ENCODE measurements at places on chromosomes 11 and 22. TPM values are rescaled to one million over a fixed set of nuclear protein-coding genes. Genes with fewer than 3 reads are reported as not detected.

DNA sequence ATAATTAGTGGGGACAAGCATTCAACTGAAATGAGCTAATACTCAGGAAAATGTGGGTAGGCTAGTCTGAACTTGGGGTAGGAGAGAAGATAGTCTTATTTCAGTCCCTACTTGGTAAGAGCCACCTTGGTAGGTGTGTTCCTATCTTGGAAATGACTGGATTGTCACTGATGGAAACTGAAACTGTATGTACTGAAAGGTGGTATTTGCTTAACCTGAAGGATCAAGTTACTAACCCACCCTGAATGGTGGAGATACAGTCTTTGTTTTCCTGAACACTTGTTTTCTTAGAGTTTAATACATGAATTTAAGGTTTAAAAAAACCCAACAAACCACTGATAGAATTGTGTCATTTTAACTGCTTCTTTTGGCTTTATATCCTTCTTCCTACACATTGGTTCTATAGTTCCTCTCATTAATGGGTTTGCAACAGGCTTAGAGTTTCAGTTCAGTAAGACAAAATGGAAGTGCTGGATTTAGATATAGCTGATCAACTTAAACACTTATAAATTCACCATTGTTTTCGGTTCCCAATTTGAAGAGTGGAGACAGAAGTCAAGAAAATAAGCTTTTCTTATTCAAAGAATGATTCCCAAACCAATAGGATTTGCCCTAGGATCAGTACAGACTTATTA is 4.2 kb downstream of the FAR1 start:
- DNase-seq = no peak

DNA sequence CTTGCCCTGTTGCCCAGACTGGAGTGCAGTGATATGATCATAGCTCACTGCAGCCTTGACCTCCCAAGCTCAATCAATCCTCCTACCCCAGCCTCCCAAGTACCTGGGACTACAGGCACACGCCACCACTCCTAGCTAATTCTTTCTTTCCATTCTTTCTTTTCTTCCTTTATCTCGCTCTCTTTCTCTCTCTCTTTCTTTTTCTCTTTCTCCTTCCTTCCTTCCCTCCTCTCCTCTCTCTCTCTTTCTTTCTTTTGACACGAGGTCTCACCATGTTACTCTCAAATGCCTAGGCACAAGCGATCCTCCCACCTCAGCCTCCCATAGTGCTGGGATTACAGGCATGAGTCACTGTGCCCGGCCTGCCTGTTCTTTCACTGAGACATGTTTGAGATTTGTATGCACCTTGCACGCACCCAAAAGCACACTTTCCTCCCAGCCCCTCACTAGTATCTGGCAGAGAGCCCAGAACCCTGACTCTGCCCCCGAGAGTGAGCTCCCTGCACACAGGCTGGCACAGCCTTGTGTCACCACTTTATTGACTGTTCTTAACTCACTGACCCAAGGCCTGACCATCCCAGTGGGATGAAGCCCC is 56.8 kb downstream of the CD6 start:
- peak; percentile 88 for DNase-seq

Gene OR8B8
- total RNA-seq = not detected

- peak; percentile 20 for DNase-seq
Measured at GRCh38 chr11:76629853-76630599, 40.5 kb downstream of the LRRC32 start.

Gene MS4A12
- not detected for total RNA-seq

Gene ART5
- total RNA-seq = not detected

DNA sequence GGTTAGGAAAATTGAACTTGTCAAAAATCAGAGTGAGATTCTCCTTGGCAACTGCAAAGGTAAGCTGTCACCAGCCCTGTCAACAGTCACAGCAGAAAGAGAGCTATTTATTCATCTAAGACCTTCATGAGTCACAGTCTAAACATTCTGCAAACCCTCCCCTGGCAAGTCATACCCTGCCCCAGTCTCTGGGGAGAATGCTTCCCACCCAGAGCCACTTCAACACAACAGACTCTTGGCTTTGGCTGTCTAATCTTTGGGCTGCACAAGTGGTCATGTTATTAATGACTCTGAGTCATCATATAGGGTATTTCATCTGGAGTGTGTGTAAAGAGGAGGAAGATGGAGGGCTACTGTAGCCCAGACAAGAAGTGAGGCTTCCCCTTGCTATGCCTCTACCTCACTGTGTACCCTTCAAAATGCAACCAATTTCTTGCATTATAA is 153.4 kb downstream of the CCDC34 start:
- no peak for DNase-seq

Gene CARD18
- not detected for total RNA-seq

DNA sequence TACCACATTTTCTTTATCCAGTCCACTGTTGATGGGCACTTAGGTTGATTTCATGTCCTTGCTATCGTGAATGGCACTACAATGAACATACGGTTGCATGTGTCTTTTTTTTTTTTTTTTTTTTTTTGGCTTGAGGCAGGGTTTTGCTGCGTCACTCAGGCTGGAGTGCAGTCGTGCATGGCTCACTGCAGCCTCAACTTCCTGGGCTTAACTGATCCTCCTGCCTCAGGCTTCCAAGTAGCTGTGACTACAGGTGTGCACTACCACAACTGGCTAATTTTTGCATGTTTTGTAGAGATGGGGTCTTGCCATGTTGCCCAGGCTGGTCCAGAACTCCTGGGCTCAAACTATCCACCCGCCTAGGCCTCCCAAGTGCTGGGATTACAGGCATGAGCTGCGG is 1.5 kb upstream of the CCDC90B start:
- DNase-seq = no peak
